ENCODE measurements at places on chromosomes 6 and 20.

GRCh38 chr6:10463491-10464481 lies 48.9 kb upstream of the TFAP2A start:
- DNase-seq = no peak

- DNase-seq = no peak
Measured at GRCh38 chr6:149334201-149334600, 16.7 kb downstream of the TAB2 start.

DNA sequence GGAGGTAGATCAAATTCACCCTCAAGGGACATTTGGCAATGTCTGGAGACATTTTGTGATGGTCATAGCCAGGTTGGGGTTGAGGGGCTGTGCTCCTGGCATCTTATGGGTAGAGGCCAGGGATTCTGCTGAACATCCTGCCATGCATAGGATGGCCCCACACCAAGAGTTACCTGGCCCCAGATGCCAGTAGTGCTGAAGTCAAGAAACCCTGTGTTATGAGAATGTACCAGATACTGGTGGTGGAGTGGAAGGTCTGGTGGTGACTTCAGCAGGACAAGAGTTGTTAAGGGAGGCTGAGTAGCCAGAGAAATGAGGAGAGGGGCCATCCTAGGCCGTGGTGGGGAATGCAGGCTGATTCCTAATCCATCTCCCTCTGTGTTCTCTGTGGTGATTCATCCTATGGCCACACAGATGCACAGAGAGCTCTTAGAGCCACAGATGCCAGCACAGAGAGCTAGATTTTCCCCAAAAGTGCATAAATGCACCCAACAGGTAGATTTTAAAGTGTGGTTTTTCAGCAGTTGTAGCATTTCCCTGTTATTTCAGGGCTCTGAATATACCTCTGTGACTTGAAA lies 43.6 kb downstream of the CDYL start:
- no peak for DNase-seq

- DNase-seq = no peak
Measured at GRCh38 chr6:35432291-35432690, 19.8 kb upstream of the FANCE start.

- no peak for DNase-seq
Measured at GRCh38 chr6:89351671-89352277, 748 bp downstream of the UBE2J1 start.

DNA sequence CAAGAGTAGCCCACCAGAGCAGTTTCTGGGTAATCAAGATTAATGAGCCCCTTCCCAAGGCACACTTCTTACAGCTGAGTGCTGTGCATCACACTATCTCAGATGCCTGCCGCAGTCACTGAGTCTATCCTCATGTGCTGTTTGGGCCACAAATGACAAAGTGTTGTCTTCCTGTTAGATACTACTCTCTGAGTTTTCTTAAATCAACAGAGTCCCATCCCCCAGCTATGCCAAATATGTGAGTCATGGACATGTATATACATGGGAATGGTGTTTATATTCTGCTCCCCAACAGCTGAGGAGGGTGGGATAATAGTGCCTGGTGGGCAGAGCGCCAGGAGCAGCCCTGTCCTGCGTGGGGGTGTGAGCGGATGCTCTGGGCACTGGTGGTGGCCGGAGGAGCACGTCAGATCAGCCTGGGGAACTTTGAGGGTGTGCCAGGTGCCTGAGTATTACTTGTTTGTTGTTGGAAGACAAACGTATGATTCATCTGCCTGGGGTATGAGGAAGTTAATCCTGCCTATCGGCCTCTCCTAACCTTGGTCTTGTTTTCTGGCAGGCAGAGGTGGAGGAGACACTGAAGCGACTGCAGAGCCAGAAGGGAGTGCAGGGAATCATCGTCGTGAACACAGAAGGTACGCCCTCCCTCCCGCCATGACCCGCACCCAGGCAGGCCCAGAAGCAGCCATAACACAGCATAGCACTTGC lies 9.6 kb downstream of the DYNLRB1 start:
- DNase-seq = no peak

DNA sequence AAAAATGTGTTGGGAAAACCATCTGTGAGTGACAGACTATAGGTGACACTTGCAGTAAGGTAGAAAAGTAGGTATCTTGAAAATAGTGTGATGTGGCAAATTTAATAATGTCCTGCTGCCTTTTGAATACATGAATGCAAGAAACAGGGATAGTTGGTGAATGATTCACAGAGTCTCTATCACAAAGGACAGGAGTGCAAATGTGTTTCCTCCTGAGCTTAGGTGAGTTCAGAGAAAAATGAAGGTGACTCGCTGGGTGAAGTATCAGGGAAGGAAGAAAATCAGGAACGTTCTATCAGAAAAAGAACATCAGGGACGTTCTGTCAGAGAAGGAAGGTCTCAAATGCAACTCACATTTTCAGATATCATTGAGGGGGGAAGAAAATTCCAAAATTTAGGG lies 557.8 kb upstream of the SLC35B3 start:
- no peak for DNase-seq

GRCh38 chr6:23243854-23244253 lies 674.5 kb downstream of the HDGFL1 start:
- DNase-seq = no peak

DNA sequence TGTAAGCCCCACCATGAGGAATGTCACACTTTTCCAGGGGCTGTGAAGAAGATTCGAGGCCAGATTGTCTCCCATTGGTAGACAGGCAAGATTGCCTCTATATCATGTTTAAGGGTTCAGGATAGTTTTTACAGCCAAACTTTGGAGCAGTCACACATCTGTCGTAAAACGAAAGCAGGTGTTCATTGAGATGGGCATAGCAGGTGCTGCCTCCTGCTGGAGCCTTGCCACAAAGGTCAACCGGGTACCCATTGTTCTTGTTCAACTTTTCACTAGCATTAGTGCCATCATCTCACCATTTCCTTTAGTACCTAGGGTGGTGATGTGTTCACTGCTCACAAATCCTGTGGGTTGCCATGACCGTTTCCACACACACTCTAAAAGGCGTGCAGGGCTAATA lies 198.3 kb downstream of the HTR1B start:
- no peak for DNase-seq

DNA sequence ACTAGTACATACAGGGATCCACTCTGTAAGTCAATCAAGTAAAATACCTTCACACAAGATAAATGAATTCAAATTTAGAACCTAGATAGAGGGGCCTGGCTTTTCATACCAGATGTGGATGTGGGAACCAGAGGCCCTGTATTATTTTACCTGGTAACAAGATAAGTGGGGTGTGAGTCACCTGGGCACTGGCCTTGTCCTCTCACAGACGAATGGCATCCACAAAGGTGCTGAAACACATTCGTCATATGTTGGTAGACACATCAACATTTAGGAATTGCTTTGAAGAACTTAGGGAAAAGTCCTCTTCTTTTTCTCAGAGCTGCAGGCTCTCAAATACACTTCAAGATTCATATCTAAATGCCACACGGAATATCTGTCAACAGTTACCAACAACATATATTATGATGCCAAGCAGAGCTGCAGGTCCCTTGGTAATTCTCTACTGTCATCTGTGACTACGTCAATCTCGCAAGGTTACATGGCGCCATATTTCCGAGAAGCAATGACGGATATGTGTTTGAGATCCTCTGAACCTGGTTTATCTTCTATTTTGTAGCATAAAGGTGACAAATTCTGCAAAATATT lies 618.6 kb downstream of the EPM2A start:
- no peak for DNase-seq

- no peak for DNase-seq
Measured at GRCh38 chr20:14193885-14194284, 143.5 kb downstream of the FLRT3 start.

- no peak for DNase-seq
Measured at GRCh38 chr20:19851861-19852260, 93.8 kb downstream of the RIN2 start.

GRCh38 chr20:24968278-24968800 lies 19.3 kb downstream of the CST7 start:
- no peak for DNase-seq

DNA sequence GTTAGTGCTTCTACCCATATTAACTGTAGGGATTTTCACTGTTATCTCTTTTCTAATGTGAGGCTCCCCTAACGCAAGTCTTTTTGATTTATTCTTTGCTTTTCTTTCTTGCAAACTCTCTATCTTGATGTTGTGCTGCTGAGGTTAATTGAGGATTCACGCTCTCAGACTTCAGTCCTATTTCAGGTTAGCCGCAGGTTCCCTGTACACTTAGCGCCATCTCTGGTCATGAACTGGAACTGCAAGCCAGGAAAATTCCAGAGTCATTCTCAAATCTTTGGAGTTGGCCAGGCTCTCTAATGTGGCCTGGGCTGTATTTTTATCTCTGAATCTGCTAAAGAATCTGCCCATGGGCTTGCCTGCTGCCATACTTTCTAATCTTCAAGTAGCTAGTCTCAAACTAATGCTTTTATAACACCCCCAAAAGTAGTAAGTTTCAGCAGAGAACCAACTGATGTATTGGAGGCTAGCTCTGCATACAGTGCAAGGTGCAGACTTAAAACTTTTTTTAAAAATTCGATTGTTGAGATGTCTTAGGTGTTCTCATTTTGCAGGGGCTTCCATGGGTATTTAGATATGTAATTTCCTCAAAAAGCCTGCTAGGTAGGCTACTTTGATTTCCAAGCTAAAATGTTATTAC lies 91.1 kb upstream of the OPRM1 start:
- no peak for DNase-seq

- DNase-seq = peak; percentile 17
Measured at GRCh38 chr6:41344876-41345275, 9.5 kb downstream of the NCR2 start.

GRCh38 chr6:145670311-145670710 lies 65.0 kb downstream of the EPM2A start:
- DNase-seq = no peak

GRCh38 chr6:100370265-100370664 lies 94.5 kb downstream of the SIM1 start:
- no peak for DNase-seq

DNA sequence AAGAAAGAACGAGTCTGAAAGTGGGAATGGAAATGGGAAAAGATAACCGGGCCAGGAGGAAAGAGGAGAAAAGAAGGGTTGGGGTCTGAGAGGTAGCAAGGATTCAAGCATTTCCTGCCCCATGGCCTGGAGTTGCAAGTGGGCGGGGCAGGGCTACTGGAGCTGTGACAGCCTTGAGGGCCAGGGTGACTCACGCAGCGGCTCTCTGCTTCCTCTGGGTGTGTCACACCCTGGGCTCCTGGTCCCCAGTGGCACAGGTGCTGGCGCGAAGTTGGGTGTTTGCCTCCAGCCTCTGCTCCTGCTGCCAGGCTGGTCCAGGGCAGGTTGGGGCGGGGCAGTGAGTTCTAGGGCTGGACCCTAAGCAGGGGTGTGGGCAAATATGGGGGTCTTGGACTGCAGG lies 3.3 kb upstream of the ULBP3 start:
- no peak for DNase-seq

DNA sequence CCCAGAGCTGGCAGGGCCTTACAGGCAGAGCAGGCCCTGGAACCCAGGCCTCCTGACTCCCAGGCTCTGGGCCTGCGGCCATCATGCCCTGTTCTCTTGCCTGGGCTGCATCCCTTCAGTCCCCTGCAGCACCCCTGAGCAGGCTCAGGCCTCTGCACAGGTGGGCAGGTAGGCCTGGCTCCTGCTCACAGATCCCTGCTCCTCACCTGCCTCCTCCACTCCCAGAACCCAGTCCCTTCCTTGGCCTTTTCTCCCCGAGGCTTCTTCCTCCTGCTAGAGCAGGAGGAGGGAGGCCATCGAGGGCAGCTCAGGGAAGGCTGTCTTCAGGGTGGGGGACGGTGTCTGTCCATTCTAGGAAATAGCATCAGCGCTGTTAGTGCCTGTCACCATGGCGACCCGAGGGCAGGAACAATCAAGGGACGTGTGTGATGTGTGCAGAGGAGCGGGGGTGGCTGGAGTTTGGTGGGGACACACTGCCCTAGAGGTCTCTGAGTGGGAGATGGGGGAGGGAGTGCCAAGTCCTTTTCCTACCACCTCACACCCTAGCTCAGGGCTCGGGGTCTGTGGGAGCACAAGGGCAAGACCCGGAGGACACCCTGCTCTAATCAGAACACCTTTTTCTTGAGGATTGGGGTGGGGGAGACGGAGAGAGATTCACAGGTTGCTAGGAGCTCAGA lies 26.6 kb downstream of the GLP1R start:
- no peak for DNase-seq

- DNase-seq = no peak
Measured at GRCh38 chr6:150719831-150720230, 120.1 kb downstream of the PLEKHG1 start.

GRCh38 chr20:8997701-8998117 lies 71.2 kb upstream of the PLCB4 start:
- DNase-seq = no peak

- no peak for DNase-seq
Measured at GRCh38 chr20:33874129-33874528, 63.0 kb downstream of the CHMP4B start.

DNA sequence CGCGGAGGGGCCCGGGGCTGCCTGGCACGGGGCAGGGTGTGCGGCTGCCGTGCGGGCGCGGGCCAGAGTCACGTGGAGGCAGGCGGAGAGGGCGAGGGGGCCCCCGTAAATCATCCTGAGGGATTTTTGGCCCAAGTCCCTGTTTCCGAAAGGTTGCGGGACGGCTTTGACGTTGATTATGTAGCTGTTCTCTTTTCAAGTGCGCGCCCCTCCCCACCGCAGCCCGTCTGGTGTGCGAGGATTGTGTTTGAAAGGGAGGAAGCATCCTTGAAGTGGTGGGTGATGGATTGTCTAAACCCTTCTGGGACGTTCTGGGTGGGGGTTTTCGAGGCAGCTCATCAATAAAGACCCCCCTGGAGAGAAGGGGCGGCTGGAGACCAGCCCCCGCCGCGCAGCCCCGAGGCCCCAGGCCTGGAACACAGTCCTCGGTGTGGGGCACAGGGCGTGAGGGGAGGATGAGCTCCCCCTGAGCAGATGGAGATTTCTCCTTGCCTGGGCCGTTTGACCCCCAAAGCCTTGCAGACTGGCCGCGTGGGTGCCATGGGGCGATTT lies 7.0 kb upstream of the FOXF2 start:
- no peak for DNase-seq

DNA sequence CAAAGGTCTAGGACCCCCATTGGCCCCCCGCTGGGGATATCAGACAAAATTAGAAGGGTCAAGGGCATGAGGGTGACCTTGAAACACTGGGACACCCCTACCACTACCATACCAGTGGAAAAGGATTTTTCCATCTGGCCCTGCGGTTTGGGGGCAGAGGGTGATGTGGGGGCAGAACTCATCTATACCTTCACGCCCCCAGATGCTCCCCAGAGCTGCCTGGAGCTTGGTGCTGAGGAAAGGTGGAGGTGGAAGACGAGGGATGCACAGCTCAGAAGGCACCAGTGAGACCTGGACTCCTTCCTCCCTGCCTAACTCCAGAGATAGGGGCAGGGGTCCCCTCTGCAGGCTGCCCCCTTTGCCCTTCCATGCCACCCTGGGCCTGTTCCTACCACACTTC lies 1.1 kb downstream of the COX4I2 start:
- DNase-seq = no peak

DNA sequence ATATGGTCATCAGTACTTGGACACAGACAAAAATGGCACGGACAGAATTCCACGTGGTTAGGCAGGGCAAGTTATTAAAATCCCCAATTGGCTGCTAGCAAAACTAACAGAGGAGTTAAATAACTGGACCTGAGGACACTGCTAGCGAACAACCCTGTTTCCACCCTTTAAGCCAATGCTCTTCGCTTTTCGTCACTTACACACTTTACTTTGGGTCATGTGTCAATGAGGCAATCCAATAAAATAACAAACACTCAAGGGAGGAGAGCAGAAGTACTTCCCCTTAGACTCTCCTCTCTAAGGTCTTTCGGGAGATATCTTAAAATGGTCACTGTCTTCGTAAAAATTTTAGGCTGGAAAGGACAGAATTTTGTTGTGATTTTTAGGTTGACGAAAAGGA lies 68.6 kb downstream of the LCA5 start:
- no peak for DNase-seq

- no peak for DNase-seq
Measured at GRCh38 chr6:107578642-107579341, 88.9 kb downstream of the SOBP start.

- no peak for DNase-seq
Measured at GRCh38 chr6:55433446-55434130, 106.3 kb downstream of the GFRAL start.
